ENCODE measurements at places on chromosomes 1 and 21. TPM values are rescaled to one million over a fixed set of nuclear protein-coding genes. Genes with fewer than 3 reads are reported as not detected.

MRPL9 gene
- total RNA-seq = 110 TPM

TFF2 gene
- total RNA-seq = not detected

SV2A gene
- 1.1 TPM for total RNA-seq

LRRC38 gene
- total RNA-seq = not detected

MPL gene
- not detected for total RNA-seq

RNU1-3 gene
- 5,262 TPM for total RNA-seq

TENT5C gene
- total RNA-seq = 1.2 TPM

DMBX1 gene
- not detected for total RNA-seq

MFSD2A gene
- 11.1 TPM for total RNA-seq

S100A7 gene
- total RNA-seq = 0.38 TPM

NBPF6 gene
- total RNA-seq = not detected

RASSF5 gene
- total RNA-seq = 3.4 TPM

TIE1 gene
- total RNA-seq = 0.53 TPM

ACTL8 gene
- not detected for total RNA-seq

KCNE1 gene
- total RNA-seq = 0.26 TPM

HSD17B7 gene
- total RNA-seq = 20.5 TPM

MEX3A gene
- 0.53 TPM for total RNA-seq

DNAJC6 gene
- 1.9 TPM for total RNA-seq

FAM110D gene
- total RNA-seq = not detected

ADORA1 gene
- not detected for total RNA-seq

APOBEC4 gene
- total RNA-seq = not detected

SLC6A9 gene
- total RNA-seq = 13.4 TPM

DIO1 gene
- total RNA-seq = not detected

NFASC gene
- total RNA-seq = 0.53 TPM

ARTN gene
- total RNA-seq = 20.1 TPM

ZFP69 gene
- total RNA-seq = 2.1 TPM

PERM1 gene
- total RNA-seq = under 0.01 TPM

CD84 gene
- total RNA-seq = not detected

GUCA2A gene
- total RNA-seq = not detected

RGS18 gene
- total RNA-seq = under 0.01 TPM

LCE1D gene
- not detected for total RNA-seq

ACTA1 gene
- not detected for total RNA-seq

TMEM54 gene
- total RNA-seq = 167 TPM

CA6 gene
- not detected for total RNA-seq

ATP8B2 gene
- 26.8 TPM for total RNA-seq

CFAP74 gene
- not detected for total RNA-seq

KLF17 gene
- total RNA-seq = not detected

SPRR2E gene
- total RNA-seq = 3.7 TPM

VSIG8 gene
- not detected for total RNA-seq

BEST4 gene
- total RNA-seq = 0.13 TPM

PLA2G2F gene
- not detected for total RNA-seq

MXRA8 gene
- total RNA-seq = 5.0 TPM

FCRLA gene
- total RNA-seq = under 0.01 TPM

HCRTR1 gene
- not detected for total RNA-seq

PODN gene
- 0.53 TPM for total RNA-seq

FGR gene
- total RNA-seq = 1.1 TPM

CTSK gene
- 3.1 TPM for total RNA-seq

IFNGR2 gene
- 42.4 TPM for total RNA-seq

TRIM58 gene
- not detected for total RNA-seq

SDHB gene
- total RNA-seq = 152 TPM
